ENCODE measurements at places on chromosomes 5 and 9.

GRCh38 chr9:84819491-84819991 is 150.0 kb downstream of the NTRK2 start:
- no peak for DNase-seq

- DNase-seq, result no peak
Observed at GRCh38 chr5:25009063-25009462, 364.3 kb upstream of the CDH10 start.

- DNase-seq, result no peak
Observed at GRCh38 chr9:117044241-117044640, 357.1 kb downstream of the TRIM32 start.

- DNase-seq, result no peak
Observed at GRCh38 chr9:96251451-96251850, 50.5 kb downstream of the HSD17B3 start.

GRCh38 chr5:117010574-117010973 is 436.0 kb upstream of the SEMA6A start:
- no peak for DNase-seq

GRCh38 chr5:61697809-61698558 is 365.9 kb downstream of the ZSWIM6 start:
- DNase-seq, result no peak

DNA sequence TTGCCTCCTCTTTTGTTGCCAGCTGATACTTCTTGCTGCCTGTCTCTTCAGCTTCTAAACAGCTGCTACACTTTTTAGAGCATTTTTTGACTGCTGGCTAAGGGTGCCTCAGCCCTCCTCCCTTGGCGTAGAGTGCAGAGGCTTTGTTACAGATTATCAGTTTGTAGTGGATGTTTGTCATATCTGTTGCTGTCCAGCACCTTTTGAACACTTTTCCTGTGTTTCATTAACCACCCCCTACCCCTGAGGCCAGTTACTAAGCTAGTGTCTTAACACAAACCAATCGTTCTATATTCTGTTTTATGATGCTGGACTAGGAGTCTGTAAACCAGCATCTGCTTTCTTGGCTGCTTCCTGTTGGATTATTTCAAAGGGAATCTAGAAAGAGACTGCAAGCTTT is 441.5 kb downstream of the DNAH5 start:
- DNase-seq, result no peak

DNA sequence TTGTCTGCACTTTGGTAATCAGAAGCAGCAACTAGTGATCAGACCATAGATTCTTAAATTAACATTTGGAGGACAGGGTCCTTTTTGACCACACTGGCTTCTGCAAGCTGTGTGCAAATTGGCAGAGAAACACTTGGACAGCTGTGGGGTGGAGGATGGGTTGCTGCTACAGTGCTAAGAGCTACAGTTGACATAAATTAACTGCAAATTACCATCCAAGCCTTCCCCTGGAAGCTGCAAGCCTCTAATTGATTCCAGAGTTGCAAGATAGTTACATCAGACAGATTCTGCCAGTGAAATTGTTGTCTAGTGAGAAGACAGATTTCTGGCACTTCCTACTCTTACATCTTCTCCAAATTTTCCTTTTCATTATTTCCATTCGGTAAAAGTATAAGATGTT is 517.7 kb downstream of the DIRAS2 start:
- no peak for DNase-seq

- no peak for DNase-seq
Observed at GRCh38 chr5:173853370-173854131, 34.6 kb upstream of the CPEB4 start.

DNA sequence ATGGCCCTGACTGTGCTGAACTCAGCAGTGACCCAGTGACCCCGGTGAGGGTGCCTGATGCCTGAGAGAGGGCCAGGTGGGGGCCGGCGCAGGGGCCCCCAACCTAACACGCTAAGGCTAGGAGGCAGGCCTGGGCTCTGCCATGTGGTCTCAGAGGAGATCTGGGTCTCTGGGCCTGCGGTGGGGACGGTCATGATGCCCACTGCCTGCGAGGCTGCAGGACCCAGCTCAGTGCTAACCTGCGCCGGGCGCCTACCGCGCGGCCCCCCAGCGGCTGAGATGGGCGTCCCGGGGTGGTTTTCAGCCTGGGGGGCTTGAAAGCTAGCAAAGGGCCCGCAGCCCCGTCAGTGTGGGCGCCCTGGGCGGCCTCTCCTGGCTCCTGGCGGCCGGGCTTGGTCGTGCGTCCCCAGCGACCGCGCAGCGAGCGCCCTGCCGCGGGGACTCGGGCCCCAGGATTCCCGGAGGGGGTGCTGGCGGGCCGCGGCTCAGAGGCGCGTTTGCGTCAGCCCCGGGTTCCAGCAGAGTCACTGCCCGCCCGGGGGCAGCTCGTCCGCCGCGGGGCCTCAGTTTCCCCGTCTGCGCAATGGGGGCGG is 2.5 kb downstream of the EGFL7 start:
- DNase-seq, result no peak

- DNase-seq, result peak; percentile 83
Observed at GRCh38 chr5:143222287-143223231, 180.9 kb downstream of the NR3C1 start.

GRCh38 chr5:151686674-151687407 is at the start of gene SPARC:
Gene SPARC, minus strand, starts transcription at chr5:151686915. Its CDS starts 10,727 bp downstream, at chr5:151676188.
- DNase-seq, result no peak

- no peak for DNase-seq
Observed at GRCh38 chr5:148259288-148259687, 9.3 kb upstream of the SPINK13 start.

- no peak for DNase-seq
Observed at GRCh38 chr5:160923936-160924710, 72.1 kb upstream of the ATP10B start.

GRCh38 chr5:103291606-103292005 is 33.0 kb downstream of the MACIR start:
- DNase-seq, result no peak

DNA sequence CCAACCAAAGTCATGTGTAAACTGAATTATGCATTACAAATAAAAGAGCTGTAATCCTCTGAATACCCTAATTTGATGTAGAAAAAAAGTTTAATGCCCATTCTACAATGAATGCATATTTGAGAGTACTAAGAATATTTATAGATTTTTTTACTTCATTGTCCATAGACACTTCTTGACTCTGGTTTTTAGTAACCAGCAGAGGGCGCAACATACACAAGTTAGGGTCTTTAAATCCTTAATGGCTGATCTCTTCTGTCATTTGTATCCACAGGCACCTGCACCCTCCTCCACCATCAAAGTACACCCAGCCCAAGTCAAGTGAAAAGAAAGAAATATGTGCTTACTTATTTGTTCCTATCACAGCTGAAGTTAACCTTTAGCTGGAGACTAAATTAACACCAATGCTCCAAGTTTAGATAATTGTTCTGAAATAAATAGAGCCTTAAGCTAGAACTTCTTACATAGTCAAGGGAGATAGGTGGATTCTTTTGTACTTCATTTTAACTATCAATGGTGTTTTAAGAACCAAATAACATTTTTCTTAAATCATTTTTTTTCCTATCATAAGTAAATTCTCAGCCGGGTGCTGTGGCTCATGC is 524.2 kb upstream of the DAB2 start:
- peak; percentile 81 for DNase-seq

DNA sequence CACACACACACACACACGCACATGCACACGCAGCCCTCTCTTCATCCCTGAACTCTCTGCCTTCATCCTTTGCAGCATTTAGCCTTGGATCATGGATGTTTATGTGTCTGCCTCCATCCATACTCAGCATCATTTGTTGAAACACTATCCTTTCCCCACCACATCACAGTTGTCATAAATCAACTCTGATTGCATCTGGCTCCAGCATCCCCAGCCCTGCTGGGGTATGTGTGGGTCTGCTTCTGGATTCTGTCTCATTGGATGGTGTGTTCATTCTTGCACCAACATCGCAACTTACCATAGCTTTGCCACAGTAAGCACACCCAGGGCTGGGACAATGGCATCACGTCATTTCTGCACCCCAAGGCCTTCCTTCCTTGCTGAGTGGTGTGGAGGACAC is 175.4 kb downstream of the RGS3 start:
- DNase-seq, result no peak

DNA sequence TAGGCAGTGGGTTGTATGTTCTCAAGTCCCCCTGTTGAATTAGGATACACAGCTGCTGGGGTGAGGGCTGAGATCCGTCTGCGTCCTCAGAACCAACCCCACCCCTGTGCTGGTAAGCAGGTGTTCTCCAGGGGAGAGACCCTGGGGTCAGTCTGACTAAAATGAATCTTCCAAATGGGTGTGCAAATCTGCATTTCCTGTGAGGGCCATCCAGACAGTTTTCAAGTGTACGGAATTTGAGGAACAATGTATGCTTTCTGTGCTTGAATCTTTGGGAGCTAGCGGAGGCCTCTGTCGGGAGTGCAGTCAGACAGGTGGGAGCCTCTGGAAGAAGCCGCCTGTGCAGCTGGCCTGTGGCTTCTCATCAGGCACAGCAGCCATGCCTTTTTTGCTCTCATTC is 122.9 kb downstream of the MACROH2A1 start:
- no peak for DNase-seq

DNA sequence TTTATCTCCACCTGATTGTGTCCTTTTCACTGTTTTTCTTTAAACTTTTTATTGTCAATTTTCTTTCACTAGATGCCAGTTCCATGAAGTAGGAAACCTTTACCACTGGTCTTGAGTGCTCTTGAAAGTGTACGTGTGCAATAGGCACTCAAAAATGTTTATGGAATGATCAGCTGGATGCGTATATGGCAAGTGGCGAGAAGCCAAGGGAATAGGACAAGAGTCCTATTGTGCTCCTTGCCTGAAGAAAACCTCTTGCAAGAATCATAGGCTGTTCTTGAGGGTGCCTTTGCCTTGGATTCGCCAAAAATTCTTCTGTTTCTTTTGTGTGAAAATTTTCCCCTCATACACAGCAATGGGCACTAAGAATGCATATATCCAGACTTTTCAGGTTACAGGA is 97.7 kb downstream of the GHR start:
- DNase-seq, result no peak

DNA sequence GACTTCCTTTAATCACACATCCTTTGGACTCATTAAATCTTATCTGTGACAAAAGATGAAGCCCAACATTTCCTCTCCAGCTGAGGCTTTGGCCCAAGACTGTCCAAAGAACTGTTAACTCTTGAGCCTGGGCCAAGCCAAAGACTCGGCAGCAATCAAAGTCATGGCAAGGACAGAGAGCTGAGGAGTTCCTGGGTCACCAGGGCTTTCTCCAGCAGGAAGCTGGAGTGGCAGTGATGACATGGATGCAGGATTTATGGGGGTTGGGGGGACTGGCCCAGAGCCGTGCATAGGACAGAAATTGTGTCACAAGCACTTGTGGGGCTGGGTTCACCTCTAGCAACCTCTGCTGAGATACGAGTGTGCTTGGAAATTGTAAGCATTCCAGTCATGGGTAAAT is 440.3 kb downstream of the PLK2 start:
- DNase-seq, result no peak

DNA sequence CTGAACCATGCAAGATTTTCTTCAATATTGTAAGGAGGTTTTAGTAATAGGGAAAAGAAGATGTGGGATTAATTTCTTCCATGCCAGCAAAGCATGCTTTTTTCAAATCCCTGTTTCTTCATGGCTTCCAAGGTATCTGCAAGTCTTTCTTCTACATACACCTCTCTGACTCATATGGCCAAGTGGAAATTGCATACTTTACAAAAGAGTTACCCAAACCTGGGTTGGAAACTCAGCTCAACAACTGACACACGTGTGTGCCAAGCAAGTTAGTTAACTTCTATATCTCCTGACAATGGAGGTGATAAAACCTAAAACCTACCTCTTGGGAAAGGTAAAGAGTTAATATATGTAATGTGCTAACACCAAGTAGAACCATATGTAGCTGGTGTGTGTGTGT is 28.5 kb upstream of the MAMDC2 start:
- no peak for DNase-seq

DNA sequence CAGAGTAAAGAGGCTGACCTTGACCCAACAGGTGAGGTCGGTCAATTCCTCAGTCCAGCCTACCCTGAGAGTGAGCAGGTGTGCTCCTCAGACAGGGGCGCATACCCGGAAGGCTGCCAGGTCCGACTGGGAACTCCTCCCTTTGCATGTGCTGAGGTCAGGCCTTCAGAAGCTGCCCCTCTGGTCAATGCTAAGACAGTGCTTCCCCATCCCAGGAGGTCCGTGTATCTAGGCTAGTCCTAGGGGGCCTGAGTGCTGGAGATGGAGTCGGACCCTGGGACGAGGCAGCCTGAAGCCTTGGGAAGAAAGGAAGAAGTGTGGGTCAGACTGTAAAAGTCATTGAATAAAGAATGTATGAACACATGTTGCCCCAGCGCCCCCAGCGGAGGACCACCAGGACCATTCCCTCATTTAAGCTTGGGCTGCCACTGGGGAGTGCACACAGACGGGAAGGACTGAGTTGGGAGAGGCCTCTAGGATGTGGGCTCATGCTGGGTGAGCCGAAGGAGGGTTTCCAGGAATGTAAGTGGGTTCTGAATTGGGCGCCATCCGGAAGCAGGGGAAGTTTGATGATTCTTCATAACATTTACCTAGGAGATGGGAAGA is 41.0 kb upstream of the GFPT2 start:
- DNase-seq, result no peak

GRCh38 chr5:39031041-39031440 is 43.2 kb downstream of the RICTOR start:
- DNase-seq, result no peak

Data from CD4-positive, alpha-beta T cell treated with Interleukin-17A for 1 hour (primary cell).